ENCODE measurements at places on chromosomes 7 and 10.
A peak's percentile ranks its signal among the peaks of the same experiment; 100 is the strongest.

DNA sequence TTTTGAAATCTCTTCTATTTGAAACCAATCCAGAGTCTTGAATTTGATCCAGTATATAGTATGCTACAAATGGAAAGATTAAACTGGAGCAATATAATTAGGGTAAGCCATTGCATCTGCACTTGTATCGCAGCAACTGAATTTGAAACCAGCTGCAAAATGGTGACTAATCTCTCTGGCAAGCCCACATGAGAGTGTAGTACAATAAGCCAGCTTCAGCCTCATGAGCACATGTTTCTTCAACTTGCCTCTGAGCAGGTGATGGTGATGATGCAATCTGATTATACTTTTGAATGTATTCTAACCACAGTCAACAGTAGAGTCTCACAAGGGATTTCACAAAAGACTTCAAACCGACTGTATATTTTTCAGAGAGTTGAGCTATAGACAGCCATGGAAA is 829 bp upstream of the RPA3 start:
- peak; percentile 53 for DNase-seq

DNA sequence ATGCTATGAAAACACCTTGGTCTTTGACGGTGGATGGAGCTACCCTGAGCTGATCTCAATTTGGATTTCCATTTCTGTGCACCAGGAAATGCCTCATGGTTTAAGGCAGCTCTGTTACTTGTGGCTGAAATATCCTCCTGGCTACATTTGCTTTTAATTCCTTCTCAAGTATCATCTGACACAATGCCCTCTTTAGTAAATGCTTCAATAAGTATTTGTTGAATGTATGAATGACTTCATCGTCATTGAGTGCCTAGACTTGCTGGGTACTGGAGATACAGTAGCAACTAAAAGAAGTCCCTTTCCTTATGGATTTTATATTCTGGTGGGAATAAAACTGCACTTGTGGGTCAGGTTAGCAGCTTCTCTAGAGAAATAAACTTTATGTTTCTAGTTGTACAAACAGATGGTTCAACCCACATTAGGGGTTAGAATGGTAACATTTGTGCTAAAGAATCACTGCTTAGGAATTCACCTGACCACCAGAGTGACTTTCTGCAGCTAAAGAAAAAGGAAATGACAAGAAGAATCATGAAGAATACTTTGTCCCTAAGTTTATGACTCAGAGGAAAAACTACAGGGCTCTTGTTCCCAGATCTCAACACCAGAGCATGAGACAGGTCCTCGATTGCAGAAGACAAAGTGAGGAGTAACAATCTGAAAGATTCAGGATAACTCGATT is 21.8 kb upstream of the SMNDC1 start:
- DNase-seq, result no peak

DNA sequence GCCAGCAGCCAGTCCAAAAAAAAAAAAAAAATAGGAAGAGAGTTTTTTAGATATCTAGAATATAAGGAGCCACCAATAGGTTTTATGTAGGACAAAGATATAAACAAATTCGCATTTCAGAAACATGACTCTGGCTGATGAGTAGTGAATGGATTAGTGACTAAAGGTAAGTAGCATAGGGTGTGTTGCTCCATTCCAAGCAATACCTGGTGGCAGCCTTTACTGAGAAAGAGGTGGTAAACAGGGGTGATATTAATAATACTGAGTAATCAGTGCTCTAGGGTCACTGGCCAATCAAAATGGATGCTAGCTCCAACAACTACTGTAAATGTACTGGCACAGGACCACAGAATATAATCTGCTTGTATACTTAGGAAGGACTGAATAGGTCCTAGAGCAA is 45.5 kb upstream of the RAB11FIP2 start:
- DNase-seq, result no peak

GRCh38 chr10:131955591-131956340 is 26.0 kb downstream of the BNIP3 start:
- no peak for DNase-seq

All from activated naive CD8-positive, alpha-beta T cell treated with anti-CD3 and anti-CD28 coated beads for 36 hours (primary cell).